Activated T-helper 2 cell treated with anti-CD3 and anti-CD28 coated beads, Interferon-gamma antibody, Interleukin-2, Interleukin-4, amounts not matched to agents 10 μg/mL and 5 μg/mL and 100 μg/mL, durations not matched to agents 14 hours and 24 hours and 36 hours (primary cell): ENCODE measurements at places on chromosomes 7 and 10.
A peak's percentile ranks its signal among the peaks of the same experiment; 100 is the strongest.

- H3K36me3 ChIP-seq = no peaks in the 10 kb centered on the region
- peaks cover 4% of the 10 kb centered on the region for H3K27me3 ChIP-seq
- H3K4me1 ChIP-seq = no peaks in the 10 kb centered on the region
- DNase-seq = no peak
- no peak overlapping the region for H3K27ac ChIP-seq
Measured at GRCh38 chr10:1347962-1348772, 292.0 kb downstream of the WDR37 start.

GRCh38 chr7:30983042-30983913, 19.5 kb downstream of the GHRHR start:
- no peaks in the 10 kb centered on the region for H3K36me3 ChIP-seq
- no peak overlapping the region for H3K27ac ChIP-seq
- DNase-seq = peak; percentile 57

DNA sequence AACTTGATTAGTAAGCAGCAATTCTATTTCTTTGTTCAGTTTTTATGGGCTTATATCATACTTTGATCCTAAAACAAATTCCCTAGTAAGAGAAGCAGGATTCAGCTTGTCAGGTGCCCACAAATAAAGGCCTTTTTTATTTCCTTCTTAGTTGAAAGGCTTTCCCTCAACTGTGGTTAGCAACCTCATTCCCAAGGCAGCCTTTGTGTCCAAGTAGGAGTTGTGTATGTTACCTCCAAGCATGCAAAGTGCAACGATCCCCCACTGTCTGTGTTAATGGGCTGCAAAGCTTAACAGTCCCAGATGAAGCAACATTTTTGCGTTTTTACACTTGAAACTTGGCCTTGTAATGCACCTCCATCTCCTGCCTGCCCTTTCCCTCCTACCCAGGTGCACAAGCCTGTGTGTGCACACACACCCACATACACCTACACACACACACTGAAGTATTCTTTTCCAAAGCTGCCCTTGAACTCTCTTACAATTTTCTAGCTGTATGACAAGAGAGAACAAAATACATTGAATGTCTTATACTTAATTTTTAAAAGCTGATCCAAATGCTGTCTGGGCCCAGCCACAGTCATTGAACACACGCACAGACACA, 278.2 kb downstream of the SNX13 start:
- no peak overlapping the region for H3K4me3 ChIP-seq
- no peak overlapping the region for H3K27ac ChIP-seq
- H3K4me1 ChIP-seq = no peaks in the 10 kb centered on the region
- no peaks in the 10 kb centered on the region for H3K36me3 ChIP-seq
- H3K27me3 ChIP-seq = no peaks in the 10 kb centered on the region
- no peak for DNase-seq

DNA sequence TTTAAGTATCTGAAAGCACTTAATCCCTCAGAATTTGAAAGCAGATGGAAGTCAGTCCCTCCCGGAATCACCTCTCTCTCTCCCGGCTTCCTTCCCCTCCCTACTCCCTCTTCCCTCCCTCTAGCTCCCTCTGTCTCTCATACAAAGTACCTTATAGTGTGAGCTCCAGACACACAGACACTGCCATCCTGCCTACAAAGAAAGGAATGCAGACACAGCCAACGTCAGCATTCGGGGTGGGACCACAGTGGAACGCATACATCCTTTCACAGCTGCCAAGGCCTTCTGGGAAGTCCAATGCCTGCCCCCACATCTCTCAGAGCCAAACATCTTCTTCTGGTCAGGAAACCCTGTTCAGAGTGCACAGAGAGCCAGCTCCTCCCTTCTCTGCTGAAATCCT, 9.3 kb downstream of the NOD1 start:
- peaks cover 33% of the 10 kb centered on the region for H3K36me3 ChIP-seq
- H3K27ac ChIP-seq = no peak overlapping the region
- no peak for DNase-seq
- no peak overlapping the region for H3K4me3 ChIP-seq
- peaks cover 71% of the 10 kb centered on the region for H3K4me1 ChIP-seq

DNA sequence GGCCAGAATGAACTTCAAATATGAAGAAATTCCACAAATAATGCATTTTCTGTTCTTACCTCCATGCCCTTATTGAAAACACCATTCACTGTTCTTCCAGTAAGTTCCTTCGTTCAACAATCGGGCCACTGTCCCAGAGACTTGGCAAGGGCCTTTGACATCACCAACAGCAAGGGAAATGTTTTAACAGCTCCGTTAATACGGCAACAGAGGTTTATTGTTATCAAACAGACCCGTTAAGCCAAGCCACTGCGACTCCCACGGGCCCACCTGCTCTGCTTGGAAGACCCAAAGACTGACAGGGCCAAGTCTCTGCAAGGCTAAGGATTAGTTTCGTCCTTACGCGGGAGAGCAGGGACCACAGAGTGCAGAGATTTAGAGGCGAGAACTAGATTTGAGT, 43.4 kb upstream of the LYZL1 start:
- no peaks in the 10 kb centered on the region for H3K36me3 ChIP-seq
- no peaks in the 10 kb centered on the region for H3K27me3 ChIP-seq
- H3K4me1 ChIP-seq = no peaks in the 10 kb centered on the region
- H3K4me3 ChIP-seq = no peak overlapping the region

DNA sequence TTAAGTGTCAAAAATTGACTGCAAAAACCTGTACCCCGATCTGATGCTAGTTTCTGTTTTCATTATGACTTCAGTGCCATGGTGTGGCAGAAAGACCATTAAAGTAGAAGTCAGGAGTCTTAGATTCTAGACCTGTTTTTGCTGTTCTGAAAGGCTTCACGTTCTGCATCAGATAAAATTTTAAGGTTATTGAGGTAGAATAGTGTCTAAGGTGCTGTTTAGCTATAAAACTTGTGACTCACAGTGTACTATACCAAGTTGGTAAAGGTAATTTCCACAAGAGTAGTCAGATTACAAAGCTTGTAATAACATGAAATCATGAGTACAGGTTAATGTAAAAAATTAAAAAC, 38.6 kb downstream of the ZNRF2 start:
- H3K27me3 ChIP-seq = no peaks in the 10 kb centered on the region
- peaks cover 26% of the 10 kb centered on the region for H3K36me3 ChIP-seq
- H3K4me3 ChIP-seq = peak overlapping the region; percentile 70
- no peak for DNase-seq
- H3K4me1 ChIP-seq = peaks cover 51% of the 10 kb centered on the region

GRCh38 chr10:93856349-93857145, 37.2 kb upstream of the SLC35G1 start:
- H3K27ac ChIP-seq = no peak overlapping the region
- no peak overlapping the region for H3K4me3 ChIP-seq
- no peaks in the 10 kb centered on the region for H3K4me1 ChIP-seq
- peaks cover 1% of the 10 kb centered on the region for H3K27me3 ChIP-seq
- no peak for DNase-seq

DNA sequence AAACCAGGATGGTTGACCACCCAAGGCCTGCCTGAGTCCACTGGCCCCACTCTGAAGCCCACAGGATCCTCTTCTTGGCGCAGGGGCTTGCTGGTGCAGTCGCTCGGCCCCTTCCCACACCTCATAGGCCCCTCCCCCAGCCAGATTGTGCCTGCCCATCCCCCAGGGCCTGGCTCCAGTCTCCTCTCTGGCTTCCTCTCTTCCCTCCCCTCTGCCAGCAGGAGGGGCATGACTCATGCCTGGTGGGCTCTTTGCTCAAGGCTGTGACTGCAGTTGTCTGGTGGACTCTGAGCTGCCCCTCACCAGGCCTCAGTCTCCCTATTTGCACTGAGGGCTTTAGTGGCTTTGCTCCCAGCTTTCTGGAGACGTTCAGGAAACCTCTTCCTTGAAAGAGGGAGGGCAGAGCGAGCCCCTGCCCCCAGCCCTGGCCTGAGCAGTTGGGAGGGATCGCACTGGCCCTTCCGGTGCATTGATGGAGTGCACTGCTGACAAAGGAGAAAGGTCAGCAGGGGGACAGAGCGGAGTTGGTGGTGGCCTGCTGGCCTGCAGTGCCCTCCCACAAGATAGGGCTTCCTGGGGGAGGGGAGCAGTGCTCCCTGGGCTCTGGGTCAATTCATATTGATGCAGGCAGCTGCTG, 60.7 kb downstream of the ZMIZ1 start:
- H3K4me3 ChIP-seq = no peak overlapping the region
- peaks cover 15% of the 10 kb centered on the region for H3K4me1 ChIP-seq
- H3K27me3 ChIP-seq = no peaks in the 10 kb centered on the region
- H3K36me3 ChIP-seq = no peaks in the 10 kb centered on the region
- H3K27ac ChIP-seq = no peak overlapping the region
- no peak for DNase-seq

GRCh38 chr7:127905491-127906330, 125.5 kb downstream of the LRRC4 start:
- peaks cover 62% of the 10 kb centered on the region for H3K4me1 ChIP-seq
- peak; percentile 10 for DNase-seq
- peak overlapping the region; percentile 61 for H3K27ac ChIP-seq
- H3K4me3 ChIP-seq = no peak overlapping the region

GRCh38 chr7:158443014-158443687, 144.5 kb downstream of the PTPRN2 start:
- H3K36me3 ChIP-seq = no peaks in the 10 kb centered on the region
- DNase-seq = no peak
- no peak overlapping the region for H3K27ac ChIP-seq
- H3K27me3 ChIP-seq = no peaks in the 10 kb centered on the region

DNA sequence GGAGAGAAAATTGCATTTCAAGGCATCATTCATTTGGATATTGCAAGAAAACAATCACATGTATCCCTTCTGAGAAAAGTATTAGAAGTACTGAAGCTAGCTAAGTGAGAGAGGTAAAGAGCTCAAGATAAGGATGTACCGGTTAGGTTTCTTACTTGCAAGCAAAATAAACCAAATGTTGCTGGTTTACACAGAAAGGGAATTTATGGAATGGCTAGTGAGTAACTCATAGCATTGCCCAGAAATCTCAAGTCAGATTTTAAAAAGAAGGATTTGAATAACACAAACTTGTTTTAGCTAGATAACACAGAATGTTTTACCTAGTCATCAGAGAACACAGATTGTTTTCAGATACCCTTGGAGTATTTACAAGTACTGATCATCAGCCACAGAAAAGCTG, 30.6 kb downstream of the KLHL7 start:
- no peak for DNase-seq
- H3K4me1 ChIP-seq = no peaks in the 10 kb centered on the region
- no peaks in the 10 kb centered on the region for H3K27me3 ChIP-seq
- no peak overlapping the region for H3K27ac ChIP-seq
- no peak overlapping the region for H3K4me3 ChIP-seq

DNA sequence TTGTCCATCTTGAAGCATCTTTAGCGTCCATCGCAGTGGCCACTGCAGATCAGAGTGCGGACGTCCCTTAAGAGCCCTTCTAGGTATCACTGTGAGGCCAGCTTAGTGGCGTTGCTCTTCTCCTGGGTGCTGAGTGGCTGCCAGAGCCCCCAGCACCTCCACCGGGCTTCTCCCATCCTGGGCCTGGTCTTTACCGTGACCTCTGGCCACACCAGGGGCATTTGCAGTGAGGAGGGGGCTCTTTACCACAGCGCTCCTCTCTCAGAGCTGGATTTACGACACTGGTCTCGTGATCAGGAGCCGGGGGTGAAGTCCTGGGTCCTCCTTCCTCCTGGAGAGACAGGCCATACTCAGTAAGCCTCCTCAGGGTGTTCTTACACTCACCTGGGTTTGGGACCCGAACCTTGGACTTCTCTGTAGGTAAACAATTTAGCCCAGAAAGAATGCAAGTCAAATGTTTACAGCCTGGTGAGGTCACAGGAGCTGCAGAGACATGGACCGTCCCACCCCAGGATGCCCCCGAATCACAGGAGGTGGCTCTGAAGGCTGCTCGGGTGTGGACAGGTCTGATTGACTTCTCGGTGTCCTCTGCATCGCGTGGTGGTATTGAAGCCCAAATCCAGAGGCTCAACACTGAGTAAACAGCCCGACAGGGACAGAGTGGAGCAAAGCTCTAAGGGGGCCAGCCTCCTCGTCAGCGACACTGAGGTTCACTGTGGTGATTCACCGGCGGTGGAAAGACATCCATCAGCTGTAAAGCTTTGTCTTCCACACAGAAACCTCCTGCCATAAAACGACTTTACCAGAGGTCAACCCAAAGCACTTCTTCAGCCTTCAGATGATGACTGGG, 33.0 kb downstream of the JAKMIP3 start:
- peaks cover 10% of the 10 kb centered on the region for H3K27me3 ChIP-seq
- no peak for DNase-seq
- no peaks in the 10 kb centered on the region for H3K36me3 ChIP-seq

- H3K27me3 ChIP-seq = peaks cover 1% of the 10 kb centered on the region
- no peaks in the 10 kb centered on the region for H3K4me1 ChIP-seq
- no peak overlapping the region for H3K27ac ChIP-seq
- DNase-seq = no peak
- H3K4me3 ChIP-seq = no peak overlapping the region
Measured at GRCh38 chr10:113073549-113074189, 123.6 kb downstream of the TCF7L2 start.
